ENCODE measurements at places on chromosomes 3 and 15.

DNA sequence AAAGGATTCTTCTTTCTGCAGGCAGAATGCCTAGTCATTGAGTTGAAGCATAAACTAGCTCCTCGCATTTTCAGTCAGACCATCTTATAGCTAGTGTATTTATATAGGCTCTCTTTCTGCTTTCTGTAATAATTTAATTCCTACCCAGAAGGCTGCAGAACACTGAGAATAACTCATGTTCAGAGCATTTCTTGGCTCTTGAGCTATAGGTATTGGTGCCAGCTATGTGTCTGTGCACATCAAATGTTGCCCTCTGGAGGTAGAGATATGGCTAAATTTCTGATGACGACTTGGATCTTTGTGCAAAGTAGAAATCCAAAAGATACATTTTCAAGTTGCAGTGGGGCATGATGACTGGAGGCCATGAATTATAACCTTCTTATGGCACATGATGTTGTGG is 336.2 kb upstream of the TPM1 start:
- no peak for DNase-seq

GRCh38 chr3:165846056-165846455 is 8.8 kb upstream of the BCHE start:
- no peak for DNase-seq

DNA sequence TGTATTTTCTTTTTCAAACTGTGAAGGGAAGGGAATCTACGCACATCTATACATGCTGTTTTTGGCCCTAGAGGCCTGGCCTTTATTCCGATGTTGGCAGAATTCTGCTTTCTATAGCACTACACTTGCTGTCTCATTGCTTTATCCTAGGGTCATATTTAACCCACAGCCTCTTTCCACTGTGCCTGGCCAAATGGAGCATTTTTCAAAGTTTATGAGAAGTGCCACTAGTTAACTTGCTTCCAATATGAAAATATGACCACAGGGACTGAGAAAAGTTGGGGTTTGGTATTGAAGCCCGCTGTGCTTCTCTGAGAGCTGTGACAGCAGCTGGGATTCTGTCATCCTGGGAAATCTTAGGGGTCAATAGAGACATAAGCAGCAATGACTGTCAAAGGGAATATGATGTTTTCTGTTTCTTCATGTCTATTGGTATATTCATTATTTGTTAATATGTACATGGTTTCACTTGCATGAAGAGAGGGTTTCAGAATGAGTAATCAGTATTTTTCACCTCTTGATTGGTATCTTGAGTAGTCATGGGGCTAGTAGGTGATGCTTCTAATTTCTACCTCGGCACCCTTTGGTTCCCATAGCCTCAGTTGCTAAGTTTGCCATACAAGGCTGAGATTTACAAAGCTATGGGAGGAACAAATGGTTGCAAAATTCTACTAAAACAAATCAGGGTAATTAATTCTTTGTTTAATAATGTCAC is 275.8 kb upstream of the RBMS3 start:
- DNase-seq: no peak

DNA sequence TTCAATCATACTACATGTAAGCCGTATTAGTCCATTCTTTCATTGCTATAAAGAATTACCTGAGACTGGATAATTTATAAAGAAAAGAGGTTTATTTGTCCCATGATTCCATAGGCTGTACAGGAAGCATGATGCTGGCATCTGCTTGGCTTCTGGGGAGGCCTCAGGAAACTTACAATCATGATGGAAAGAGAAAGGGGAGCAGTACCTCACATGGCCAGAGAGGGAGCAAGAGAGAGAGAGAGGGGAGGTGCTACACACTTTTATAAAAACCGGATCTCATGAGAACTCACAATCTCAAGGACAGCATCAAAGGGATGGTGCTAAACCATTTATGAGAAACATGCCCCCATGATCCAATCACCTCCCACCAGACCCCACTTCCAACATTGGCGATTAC is 14.3 kb upstream of the CLASP2 start:
- no peak for DNase-seq

- no peak for DNase-seq
Observed at GRCh38 chr3:186173224-186173815, 64.4 kb upstream of the ETV5 start.

GRCh38 chr3:116340680-116341216 is 104.5 kb downstream of the LSAMP start:
- DNase-seq: no peak

DNA sequence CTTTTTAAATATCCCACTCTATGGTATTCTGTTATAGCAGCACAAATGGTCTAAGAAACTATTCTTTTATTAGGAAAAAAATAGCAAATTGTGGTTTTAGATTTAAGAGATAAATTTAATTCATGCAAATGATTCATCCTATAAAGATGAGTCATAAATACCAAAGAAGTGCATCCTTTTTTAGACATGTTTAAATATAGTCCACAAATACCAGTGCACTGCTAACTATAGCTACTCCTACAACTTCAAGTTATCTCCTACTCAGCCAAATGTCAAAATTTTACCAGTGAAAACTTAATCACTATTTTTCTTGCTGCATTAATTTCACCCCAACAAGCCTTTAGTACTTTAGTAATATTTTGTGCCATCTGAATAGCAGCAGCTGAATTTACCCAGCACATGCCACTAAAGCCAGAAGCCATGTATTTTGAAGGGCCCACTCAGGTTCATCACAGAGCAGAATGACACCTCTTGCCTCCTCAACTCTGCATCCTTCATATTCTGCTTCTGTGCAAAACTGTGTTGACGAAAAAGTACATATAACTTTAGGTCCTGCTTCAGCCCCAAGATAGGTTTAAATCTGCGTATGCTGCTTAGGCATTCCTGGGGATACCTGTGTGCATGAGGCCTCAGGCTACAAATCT is 24.9 kb downstream of the CX3CR1 start:
- DNase-seq: no peak

DNA sequence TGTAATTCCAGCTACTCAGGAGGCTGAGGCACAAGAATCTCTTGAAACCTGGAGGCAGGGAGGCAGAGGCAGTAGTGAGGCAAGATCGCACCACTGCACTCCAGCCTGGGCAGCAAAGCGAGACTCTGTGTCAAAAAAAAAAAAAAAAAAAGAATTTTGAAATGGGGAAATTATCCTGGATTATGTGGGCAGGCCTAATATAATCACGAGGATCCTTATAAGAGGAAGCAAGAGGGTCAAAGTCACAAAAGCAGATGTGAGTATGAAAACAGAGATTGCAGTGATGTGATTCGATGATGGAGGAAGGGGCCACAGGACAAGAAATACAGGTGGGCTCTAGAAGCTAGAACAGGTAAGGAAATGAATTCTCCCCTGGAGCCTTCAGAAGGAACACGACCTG is 159.6 kb downstream of the LEKR1 start:
- DNase-seq: no peak

DNA sequence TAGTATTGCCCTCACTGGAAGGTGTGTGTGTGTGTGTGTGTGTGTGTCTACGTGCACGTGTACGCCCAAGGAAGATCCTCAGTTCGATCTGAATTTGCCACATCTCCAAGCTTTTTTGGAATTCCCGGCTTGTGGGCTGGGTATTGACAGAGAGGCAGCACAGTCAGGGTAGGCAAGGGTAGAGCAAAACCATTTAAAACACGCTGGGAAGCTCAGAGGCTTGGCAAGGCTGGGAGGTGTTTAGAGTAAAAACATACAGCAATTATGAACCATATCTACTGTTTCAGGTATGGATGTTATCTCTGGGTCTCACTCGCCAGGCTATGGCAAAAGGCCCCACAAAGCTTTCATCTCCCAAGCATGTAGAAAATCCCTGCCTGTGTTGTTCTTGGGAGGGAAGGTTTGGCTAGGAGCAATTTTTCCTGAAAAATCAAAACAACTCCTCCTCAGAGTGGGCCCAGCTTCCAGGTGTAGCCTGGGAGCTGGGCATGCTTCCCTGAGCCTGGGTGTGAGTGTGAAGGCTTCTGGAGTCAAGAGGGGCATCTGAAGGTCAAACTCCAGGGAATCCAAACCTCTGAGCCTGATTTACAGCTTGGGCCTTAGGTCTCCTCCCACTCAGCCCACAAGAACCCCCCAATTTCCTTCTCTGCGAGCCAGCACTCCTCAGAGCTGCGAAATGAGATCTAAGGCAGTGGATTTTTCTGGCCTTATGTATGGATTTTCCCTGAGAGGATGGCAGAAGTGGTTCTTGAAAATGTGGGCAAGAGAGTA is 244.8 kb upstream of the TPRG1 start:
- no peak for DNase-seq

DNA sequence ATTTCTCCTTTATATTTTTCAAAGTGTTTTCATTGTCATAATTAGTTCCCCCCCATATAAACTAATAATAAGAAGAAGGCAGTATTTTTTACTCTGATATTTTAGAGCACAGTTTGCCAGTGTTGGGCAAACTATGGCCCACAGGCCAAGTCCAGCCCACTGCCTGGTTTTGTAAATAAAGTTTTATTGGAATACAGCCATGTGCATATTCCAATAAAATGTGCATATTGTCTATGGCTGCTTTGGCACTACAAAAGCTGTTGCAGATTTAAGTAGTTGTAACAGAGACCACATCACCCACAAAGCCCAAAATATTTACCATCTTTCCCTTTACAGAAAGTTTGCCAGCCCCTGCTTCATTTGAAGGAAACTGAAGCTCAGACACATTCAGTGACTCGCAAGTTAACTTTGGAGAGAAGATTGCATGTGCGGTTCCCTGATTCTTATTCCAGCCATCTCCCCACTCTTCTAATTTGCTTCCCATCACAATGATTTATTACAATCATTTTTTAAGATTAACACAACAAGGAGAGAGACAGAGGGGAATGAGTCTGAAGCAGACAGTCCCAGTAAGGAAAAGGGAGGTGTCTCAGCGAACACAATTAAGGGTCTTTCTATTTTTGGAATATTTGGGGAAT is 48.9 kb downstream of the RFTN1 start:
- DNase-seq: no peak

- DNase-seq: no peak
Observed at GRCh38 chr15:86135041-86135440, 55.4 kb downstream of the AGBL1 start.

- DNase-seq: no peak
Observed at GRCh38 chr3:128768471-128768870, 42.5 kb downstream of the RAB7A start.

DNA sequence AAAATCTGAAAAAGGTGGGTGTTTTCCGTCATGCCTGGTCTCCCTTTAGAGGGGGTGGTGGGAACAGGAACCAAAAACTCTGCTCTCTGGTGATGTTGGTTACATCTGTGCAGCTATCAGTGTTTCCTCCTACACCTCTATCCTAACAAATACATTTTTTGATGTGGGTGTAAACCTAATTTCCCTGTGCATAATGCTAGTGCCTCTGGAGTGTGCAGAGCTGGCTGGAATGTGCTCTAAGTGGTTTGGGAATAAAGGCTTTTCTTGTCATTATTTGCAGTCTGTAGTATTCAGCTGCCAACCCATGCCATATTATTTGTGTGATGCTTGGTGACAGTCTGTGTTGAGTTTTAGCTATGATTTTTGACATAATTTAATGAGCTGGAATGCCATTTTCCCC is 547.6 kb downstream of the NLGN1 start:
- DNase-seq: no peak

- no peak for DNase-seq
Observed at GRCh38 chr3:16229681-16230080, 35.1 kb downstream of the DPH3 start.

- DNase-seq: no peak
Observed at GRCh38 chr3:125236331-125236903, 23.9 kb upstream of the SLC12A8 start.

DNA sequence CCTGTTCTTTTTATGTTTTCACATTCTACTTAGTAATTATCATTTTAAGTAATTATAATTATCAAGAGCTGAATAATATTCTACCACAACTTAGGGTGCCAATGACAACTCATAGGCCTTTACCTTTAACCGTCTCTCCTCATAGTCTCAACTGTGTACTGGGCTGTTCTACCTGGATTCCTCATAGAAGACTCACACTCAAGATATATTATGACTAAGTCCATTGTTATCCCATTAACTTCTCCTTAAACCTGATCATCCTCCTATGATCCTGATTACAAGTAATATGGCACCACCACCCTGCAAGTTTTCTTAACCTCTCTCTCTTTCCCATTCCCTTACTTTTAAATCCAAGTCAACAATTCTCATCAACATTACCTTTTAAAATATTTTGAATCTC is 285.9 kb upstream of the VEPH1 start:
- DNase-seq: peak; percentile 23

- DNase-seq: peak; percentile 76
Observed at GRCh38 chr3:51974963-51975851, at the start of gene ABHD14A. TSS of gene ABHD14A (plus strand) at chr3:51975064. CDS start at chr3:51975136, 72 bp downstream.

DNA sequence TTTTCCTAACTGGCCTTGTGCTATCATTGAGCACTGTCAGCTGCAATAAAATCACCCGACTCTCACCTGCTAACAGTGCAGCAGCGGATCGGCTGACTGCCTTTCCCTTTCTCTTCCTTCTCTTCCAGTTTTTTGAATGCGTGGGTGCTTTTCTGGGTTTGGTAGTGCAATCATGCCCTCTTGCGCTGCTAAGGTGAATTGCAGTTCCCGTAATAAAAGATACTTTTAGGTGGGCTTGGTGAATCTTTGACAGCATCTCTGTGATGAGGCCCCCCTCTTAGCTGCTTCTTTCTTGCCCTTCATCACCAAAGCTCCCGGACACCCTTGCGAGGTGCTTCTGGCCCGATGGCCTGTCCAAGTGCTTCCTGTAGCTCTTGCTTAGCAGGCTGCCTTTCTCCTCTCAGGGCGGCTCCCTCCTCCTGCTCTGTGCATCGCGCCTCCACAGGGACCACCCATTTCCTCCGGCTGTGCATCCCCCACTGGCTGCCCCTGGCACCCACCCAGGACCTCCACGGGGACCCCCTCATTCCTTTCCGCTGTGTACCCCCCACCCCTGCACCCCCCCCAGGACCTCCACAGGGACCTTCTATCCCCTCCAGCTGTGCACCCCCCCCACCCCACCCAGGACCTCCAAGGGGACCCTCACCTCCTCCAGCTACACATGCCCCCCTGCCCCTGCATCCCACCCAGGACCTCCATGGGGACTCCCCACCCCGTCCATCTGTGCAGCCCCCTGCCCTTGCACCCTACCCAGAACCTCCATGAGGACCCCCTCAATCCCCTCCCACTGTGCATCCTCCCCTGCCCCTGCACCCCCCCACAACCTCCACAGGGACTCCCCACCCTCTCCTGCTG is 50.8 kb upstream of the RPL32 start:
- DNase-seq: peak; percentile 62
